Ureter (tissue), 1 donor: ENCODE measurements at places on chromosomes 5 and 9. TPM values are rescaled to one million over a fixed set of nuclear protein-coding genes. Genes with fewer than 3 reads are reported as not detected.

MELK gene
- 0.31 TPM for total RNA-seq

CD14 gene
- total RNA-seq, result 17.3 TPM

CCNO gene
- total RNA-seq, result 16.5 TPM

CRB2 gene
- total RNA-seq, result 0.05 TPM

DNA sequence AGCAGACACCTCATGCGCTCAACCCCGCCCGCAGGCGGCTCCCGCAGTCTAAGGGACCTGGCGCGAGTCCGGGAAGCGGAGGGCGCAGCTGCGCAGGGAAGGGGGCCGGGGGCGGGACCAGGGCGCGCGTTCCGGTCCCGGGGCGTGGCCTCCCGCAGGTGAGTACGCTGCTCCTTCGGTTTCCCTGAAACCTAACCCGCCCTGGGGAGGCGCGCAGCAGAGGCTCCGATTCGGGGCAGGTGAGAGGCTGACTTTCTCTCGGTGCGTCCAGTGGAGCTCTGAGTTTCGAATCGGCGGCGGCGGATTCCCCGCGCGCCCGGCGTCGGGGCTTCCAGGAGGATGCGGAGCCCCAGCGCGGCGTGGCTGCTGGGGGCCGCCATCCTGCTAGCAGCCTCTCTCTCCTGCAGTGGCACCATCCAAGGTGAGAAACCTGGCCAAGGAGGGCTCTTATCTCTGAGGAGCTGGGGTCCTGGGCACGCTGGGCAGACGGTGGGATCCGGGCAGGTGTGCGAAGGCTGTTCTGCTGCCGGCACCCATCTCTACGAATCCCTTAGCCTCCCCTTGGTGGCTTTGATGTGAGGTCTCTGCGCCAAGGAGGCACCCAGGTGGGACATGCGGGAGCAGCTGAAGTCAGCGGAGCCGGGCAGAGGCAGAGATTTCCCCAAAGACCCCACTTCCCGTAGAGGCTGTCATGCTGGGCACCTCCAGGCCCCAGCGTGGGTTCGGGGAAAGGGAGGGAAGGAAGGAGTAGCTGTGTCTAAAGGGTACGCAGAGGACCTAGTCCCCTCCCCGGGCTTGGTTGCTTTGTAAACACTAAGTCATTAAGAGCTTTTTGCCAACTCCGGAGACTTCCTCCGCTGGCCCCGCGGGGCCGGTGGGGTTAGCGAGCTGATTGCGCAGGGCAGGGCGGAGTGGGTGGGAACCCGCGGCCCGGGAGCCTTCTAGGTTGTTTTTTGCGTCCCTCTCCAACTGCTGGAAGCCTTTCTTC lies at the start of gene F2RL1:
F2RL1 (plus strand) TSS at position 187 of the 988 bp plus-strand sequence; CDS start at position 340, 153 bp downstream.
- DNase-seq, result peak; percentile 75

GRCh38 chr9:127500399-127500798 lies 49.1 kb downstream of the LRSAM1 start:
- no peak for DNase-seq

- no peak for DNase-seq
Measured at GRCh38 chr5:28788954-28789353, 1750.6 kb upstream of the CDH9 start.

DNA sequence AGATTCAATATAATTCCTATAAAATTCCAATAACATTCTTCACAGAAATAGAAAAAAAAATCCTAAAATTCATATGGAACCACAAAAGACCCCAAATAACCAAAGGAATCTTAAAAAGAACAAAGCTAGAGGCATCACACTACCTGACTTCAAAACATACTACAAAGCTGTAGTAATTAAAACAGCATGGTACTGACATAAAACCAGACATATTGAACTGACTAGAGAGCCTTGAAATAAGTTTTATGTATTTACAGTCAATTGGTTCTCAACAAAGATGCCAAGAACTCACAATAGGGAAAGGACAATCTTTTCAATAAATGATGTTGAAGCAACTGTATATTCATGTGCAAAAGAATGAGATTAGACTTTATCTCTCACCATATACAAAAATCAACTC lies 36.9 kb downstream of the BTNL9 start:
- no peak for DNase-seq

DNA sequence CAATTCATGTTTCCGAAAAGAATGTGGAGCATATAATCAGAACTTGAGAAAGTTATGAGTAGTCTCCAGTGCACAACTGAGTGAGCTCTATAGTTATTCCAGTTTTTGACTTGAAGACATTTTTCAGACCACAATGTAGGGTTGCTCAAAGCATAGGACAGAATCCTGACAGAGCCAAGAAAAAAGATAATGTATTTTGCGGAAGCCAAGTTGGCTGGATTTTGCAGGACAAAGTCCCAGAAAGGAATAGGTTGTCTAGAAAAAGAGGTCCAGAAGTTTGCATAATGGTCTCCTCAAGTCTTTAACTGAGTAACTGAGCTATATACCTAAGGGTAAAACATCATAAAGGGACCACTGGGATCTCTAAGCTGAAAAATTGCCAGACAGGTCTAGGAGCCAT lies 1028.0 kb downstream of the TAF11L14 start:
- no peak for DNase-seq

DNA sequence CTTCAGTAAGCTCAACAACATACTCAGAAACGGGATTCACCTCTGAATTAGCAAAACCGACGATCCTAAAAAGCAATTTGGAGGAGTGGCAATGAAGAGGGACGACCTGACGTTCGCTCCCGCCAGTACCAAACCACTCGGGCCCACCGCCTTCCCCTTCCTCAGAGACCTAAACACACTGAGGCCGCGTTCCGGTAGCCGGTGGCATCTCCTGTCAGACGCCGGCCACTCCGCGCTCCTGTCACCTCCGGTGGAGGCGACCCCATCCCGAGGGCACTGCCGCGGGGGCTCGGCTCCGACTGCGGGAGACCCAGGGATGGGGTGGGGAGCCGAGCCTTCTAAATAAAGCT lies 617 bp downstream of the PPP6C start:
- DNase-seq, result peak; percentile 53

- no peak for DNase-seq
Measured at GRCh38 chr9:16693616-16694015, 176.9 kb downstream of the BNC2 start.

GRCh38 chr5:14522721-14523120 lies 58.9 kb upstream of the OTULINL start:
- DNase-seq, result no peak

- no peak for DNase-seq
Measured at GRCh38 chr9:137620581-137620980, 1.8 kb downstream of the EHMT1 start.
